ENCODE measurements at places on chromosomes 12 and 14.

GRCh38 chr12:108816652-108817335 is 40.6 kb downstream of the SSH1 start:
- DNase-seq, result no peak

DNA sequence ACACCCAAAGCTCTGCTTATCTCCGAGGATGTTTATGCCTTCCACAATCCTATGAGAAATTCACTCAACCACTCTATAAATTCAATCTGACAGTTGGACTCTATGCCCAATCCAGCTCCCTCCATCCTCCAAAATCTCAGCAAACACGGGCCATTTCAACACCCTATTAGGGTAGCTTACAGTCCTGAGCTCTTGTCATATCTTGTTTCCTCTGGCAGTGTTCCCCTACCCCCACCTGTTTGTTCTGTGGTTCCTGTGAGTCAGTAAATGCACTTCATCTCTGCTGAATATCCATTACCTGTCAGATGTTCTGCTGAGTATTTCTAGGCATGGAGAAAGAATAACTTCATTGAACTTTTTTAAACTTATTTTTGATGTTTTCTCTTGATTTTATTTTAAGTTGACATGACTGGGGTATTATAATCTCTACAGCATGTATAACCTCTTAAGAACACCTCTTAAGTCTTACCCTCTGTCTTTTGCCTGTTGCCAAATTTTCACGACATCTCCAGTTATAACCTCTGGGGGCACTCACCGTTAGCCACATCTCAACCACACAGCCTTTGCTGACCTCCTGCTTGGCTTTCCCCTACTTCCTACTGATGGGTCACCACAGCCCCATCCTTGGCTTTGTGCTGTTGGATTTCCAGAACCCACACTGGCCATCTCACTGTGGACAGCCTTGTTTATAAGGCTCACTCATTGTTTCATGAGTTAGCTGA is 317.0 kb upstream of the TMPO start:
- no peak for DNase-seq

GRCh38 chr14:72771561-72771960 is 122.3 kb downstream of the DPF3 start:
- DNase-seq, result no peak

DNA sequence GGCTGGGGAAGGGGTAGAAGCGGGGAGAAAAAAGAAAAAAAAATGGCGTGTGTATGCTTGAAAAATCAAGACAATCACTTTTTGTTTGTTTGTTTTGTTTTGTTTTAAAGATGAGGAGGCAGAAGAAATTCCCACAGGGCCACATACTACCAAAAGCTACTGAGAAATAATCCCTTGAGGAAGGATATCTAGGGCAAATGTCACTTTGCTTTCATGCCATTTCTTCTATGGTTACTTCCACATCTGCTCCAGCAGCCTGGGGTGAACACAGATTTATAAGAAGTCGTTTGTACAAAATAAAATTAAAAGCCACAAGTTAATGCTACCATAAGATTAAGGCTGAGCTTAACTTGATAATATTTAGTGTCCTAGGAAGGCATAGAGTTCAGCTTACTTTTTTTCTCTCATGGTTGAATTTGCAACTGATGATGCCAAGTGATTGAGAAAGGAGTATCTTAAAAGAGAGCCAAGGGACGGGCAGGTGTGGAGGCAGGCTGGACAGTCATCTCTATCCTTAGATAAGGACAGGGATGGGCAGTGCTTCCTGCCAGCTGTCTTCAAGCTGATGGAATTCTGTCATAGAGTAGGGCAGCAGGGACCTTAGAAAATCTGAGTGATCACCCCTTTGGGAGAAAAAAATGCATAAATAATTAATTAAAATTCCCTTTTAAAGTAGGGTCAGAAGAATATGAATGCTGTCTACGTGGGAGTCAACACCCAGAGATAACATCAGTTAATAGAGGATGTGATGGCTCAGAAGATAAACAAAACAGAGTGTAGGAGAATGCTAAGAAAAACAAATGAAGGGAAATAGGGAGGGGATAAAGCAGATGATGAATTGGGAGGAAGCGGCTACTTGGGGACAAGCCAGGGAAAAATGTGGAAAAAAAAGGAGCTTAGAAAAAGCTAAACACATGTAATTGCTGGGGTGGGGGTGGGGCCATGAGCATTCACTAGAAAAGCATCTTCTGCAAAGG is 57.1 kb downstream of the DYRK2 start:
- DNase-seq, result no peak

DNA sequence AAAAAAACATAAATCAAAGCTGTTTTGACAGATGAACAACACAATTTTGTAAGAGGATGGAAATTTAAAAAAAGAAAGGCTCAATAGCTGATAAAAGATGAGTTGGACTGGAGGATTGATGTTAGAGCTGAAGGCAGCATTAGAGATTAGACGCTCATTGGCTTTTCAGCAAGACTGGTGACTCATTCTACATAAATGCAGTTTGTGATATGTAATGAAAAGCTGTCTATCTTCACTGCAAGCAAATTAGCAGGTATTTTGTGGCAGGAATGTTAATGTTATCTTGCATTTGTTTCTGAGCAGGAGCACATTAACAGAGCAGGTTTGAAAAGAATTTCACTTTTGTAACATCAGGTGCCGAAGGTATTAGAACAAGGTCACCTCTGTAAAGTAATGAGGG is 442.7 kb upstream of the NOVA1 start:
- DNase-seq, result no peak

- DNase-seq, result peak; percentile 26
These were observed 457.1 kb downstream of the DAD1 start for GRCh38 chr14:22131749-22132476.

DNA sequence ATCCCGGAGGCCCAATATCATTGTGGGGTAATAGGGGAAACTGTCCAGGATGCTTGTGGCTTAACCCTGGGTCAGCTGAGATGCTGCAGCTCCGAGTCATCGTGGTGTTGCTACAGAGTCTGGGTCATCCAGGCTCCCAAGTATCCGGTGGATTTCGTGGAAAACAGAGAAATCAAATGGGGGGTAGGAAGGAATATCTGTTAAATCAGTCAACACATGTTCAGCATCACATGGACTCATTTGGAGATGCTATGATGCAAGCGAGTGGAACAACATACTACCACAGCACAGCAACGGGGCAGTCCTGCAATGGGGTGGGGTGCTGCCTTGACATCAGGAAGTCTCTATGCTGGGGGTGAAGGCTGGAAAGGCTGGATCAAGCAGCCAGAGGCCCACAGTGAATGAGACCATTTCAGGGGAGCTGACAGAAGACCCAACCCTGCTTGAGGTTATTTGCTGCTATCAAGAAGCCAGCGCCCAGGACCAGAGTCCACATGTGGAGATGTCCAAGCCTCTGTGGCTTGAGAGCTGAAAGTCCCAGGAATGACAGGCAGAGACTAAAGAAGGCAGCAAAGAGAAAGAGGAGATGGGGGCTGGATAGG is 22.9 kb downstream of the VDR start:
- no peak for DNase-seq

DNA sequence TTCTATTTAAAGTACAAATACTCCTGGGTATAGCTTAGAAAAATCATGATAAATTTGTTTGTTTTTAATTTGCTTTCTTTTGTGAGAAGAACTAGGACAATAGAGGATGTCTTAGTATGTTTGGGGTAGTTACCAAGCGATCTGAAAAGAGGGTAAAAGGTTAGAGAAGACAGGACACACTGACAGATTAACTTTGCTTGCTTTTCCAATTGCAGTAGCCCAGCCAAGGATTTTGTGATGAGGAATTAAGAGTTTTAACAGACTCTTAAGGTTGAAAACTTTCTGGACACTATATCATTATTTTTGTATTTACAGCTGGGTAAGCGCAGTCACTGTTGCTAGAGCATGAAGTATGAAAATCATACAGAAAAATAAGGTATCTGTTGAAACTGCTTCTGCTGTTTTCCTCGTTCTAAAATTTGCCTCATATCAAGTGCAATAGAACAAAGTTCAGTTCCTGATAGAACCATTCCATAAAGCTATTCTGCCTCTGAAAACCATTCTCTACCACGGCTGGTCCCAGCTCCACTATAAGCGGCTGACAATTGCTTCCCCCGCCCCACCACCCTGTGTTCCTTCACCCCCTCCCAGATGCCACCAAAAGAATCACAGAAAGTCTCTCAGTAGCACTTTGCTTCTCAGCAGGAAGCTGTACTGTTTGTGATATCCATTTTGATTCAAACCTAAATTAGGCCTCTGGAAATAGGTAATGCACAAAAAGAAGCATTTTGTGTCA is 413.4 kb downstream of the BCAT1 start:
- DNase-seq, result no peak

- DNase-seq, result no peak
These were observed 70.9 kb downstream of the PIK3C2G start for GRCh38 chr12:18332173-18332572.

DNA sequence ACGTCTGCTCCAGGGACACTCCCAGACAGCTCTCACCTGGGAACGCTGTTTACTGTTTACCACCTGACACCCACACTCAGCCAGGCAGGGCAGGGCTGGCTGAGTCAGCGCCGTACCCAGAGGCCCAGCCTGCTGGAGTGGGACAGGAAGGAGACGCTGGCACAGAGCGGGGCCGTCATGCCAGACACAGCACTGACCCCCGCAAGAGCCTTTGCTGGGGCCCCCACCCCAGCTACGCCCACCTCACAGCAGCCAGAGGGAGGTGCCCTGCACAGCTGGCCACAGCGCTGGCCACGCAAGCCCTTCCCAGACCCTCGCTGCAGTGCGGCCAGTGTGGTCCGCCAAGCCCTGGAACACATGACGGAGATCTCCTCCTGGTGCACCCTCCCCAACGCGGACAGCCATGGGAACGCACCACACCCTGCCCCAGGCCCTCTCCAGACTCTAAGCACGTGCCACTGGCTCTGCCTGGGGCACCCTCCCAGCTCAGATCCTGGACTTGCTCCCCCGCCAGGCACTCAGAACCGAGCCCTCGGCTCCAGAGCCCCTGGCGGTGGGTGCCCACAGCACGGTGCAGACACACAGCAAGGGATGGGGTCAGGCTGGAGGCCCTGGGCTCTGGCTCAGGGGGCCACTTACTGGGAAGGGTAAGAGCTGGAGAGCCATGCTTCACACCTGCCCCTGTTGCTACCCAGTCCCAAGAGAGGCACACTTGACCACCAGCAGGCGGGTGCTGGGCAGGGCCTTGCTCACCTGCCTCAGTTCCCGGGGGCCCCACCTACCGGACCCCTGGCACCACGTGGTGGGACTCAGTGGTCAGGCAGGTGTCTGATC is 5.7 kb downstream of the AHNAK2 start:
- no peak for DNase-seq

DNA sequence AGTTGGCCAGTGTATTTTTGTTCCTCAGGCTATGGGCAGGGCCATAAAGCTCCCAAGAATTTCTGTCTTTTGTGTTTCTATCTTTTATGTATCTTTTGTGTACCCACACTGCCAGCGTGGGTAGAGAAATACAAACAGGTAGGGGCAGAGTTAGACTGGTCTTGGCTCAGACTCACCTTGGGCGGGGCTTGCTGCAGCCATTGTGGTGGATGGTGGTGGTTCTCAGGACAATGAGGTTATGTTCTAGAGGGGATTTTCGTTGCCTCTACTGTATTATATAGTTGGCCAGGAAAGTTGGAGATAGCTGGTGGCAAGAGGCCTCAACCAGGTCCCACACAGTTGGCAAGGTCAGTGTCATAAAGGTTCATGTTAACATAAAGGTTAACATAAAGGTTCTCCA is 977.5 kb upstream of the LRFN5 start:
- DNase-seq, result no peak

DNA sequence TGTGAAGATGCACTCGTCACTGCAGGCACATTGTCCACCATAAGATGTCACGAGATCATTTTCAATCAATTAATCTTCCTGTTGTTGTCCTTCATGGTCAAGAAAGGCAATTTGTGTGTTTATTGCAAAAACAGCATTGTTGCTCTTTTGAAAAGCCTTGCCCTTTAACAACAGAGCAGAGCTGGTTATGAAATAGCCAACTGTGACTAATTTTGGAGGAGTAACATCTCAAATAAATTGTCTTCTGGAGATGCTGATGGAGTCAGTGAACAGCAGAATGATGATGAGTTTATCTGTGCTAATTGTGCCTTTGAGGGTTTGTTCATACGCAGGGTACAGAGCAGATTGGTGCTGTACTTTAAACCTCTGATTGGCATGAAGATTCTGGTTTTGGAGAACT is 88.3 kb upstream of the E2F7 start:
- DNase-seq, result no peak

GRCh38 chr14:99838639-99839134 is 45.5 kb downstream of the EML1 start:
- DNase-seq, result no peak

- no peak for DNase-seq
These were observed 56.8 kb downstream of the SPPL3 start for GRCh38 chr12:120847392-120847791.

- no peak for DNase-seq
These were observed 17.9 kb upstream of the SH2B3 start for GRCh38 chr12:111387747-111388323.

- DNase-seq, result no peak
These were observed 217.2 kb downstream of the C12orf50 start for GRCh38 chr12:87812030-87812429.

DNA sequence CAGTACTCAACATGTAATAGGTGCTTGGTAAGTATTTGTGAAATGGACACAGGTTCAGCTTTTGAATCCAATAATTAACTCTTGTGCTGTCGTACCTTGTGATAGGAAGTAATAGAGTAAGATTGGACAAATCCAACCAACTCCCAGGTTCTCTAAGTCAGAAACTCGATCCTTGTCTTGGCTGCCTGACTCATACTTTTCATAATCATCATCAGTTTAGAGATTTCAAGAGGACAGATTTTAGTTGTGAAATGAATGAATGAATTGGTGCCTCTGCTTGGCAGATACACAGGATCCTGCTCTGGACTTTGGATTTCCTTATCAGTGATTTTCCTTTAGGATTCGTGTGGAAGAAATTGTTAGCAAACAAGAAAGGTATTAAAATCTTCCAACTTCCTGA is 1145.2 kb downstream of the AACS start:
- no peak for DNase-seq

GRCh38 chr12:79108962-79109361 is 244.4 kb downstream of the SYT1 start:
- DNase-seq, result no peak

DNA sequence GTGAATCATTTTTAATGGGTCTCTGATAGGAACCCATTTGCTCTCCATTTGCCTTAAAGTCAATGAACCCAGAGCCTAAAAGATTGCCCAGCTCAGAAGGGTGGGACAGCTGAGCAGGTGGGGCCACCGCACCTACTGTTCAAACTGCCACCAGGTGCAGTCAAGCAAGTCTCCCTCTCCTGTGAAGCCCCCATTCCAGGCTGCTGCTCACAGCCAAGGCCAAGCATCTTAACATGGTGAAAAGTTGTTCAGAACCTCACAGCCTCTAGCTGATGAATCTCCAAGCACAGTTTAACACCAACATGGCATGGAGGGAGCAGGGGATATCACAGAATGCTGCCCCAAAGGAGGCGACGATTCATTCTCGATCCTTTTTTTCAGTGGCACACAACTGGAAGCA is 29.5 kb downstream of the ANO2 start:
- no peak for DNase-seq

DNA sequence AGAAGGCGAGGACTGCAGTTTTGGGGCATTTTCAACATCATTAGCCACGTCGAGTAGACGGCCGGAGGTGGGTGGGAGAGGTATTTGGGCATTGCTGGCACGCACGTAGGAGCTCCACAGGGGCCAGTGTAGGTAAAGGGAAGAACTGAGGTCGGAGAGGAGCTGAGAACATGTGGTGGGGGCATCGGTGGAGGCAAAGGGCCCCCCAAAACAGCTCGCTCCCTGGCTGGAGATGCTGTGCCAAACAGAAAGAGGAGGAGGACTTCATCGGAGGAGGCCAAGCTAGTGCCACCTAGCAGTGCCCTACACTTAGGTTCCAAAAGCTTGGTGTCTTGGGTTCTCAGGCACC is 52.0 kb upstream of the PPP2R5C start:
- no peak for DNase-seq

All from activated CD4-positive, alpha-beta T cell treated with anti-CD3 and anti-CD28 coated beads, Interleukin-2, amount 50 U/mL, for 48 hours (primary cell).